ENCODE measurements at places on chromosomes 3 and 15.

DNA sequence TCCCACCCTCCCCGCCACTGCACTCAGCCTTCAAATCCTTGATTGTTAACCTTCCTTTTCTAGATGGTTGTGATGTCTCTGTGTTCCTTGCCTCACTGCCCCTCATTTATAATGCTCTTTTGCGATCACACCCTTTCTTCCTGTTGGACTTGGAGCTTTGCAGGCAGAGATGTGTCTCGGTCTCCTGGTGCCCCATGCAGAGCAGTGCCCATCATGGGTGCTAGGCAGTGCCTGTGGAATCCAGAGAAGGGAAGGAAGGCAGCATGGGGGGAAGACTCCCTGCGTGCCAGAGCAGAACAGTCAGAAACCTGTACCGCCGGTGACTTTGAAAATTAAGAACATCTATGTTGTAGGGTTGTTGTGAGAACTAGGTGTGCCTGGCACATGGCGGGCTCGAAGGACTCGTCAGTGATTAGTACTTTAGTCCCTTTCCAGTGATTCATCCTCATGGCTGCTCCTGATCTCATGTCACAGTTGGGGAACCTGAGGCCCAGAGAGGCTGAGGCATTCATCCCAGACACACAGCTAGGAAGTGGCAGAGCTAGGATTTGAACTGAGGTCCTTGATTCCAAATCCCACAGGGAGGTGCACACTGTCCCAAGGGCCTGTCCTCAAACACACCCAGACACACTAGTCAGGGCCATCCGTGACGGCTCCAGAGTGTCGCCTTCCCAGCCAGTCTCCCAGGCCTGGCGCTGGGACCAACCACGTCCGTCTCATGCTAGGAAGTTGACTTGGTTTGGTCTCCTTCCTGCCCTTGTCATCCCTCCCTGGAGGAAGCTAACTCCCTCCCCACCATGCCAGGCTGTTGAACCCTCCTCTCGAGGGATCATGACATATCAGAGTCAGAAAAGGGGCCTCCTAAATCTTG, 58.3 kb downstream of the SMAD6 start:
- DNase-seq: no peak

- DNase-seq: no peak
Observed at GRCh38 chr3:46913644-46914043, 36.1 kb downstream of the PTH1R start.

DNA sequence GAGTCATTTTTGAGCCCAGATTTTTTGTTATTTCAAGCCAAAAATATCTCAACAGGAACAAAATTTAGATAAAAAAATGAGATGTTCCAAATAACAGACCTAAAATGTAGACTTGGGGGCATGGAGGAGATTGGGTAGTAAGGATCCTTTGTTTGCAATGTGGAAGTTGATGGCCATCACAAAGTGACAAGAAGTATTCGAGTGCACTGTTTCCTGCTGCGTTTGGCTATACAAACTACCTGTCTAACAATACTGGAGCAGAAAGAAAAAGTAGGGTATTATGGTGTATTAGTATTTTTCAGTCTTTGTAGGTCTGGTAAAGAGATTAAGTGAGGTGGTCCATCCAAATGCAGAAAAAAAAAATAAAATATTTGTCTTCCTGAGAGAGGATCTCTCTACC, 284.2 kb downstream of the C3orf38 start:
- DNase-seq: no peak

DNA sequence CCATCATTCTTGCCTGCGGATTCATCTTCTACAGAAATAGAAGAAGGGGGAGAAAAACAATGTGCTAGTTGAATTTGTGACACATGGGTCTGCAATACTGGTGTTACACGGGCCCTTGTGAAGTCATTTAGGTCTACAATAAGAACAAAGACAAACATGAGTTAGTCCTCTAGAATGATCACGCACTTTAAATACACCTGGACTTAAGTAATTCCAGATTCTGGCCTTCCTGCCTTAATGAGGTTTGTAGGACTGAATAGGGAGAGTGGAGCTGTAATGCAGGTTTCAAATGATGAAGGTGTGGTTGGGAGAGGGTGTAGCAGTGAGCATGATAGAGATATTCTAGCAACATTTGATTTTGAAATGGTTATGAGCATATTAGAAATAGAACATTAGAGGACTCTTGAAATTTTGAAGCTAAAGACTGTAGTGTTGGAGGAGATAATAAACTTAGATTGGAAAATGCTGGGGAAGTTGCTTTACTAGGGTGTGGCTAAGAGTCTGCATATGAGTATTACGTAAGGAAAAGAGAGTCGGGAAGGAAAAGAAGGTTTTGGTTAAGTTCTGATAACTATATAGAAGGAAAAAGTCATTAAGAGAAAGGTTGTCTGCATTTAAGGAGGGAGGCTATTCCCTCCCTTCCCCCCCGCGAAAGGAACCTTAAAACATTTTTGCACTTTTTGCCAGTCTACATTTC, 606 bp downstream of the EIF2A start:
- no peak for DNase-seq

DNA sequence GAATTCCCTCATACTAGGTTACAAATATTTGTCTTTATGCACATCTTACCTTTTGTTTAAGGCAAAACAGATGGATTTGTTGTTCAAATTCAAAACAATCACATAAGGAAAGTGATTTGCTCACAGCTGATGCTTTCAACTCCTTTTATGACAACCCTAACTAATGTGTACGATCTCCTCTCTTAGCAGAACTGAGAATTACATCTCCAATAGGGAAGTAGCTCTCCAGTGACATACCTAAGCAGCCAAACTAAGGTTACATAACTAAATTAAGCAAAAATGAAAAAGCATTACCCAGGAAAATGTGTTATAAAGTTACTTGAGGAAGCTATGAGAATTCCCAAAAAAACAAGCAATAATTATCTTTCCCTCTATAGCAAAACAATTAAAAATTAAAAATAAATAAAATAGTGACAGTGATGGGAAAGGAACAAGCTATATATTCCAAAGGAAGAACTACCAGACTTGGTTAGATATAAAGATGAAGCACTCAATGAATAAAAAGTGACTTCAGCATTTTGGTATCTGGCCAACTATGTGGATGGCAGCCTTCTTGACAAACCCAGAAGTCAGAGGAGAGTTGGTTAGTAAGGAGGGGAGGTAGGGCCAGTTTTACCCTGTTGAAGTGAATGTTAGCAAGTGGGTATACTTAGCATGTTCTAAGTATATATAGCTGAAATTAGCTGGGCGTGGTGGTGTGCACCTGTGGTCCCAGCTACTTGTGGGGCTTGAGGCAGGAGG, 32.4 kb downstream of the PEAK1 start:
- DNase-seq: no peak

DNA sequence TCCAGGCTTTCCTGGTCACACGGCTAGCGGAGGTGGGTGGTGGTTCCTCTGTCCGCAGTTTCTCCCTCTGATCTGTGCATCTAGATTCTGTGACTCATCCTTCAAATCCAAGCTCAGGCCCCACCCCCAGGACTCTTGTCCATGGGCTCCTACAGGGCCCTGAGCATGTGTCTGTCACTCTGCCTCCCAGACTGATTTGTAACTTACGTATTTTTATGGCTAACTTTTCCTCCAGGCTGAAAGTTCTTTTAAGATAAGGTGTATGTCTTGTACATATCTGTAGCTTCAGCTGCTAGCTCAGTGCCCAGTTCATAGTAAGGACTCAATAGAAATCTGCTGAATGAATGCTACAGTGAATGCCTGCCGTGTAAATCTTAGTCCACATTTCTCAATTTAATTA, 8.0 kb downstream of the ESYT3 start:
- DNase-seq: no peak

DNA sequence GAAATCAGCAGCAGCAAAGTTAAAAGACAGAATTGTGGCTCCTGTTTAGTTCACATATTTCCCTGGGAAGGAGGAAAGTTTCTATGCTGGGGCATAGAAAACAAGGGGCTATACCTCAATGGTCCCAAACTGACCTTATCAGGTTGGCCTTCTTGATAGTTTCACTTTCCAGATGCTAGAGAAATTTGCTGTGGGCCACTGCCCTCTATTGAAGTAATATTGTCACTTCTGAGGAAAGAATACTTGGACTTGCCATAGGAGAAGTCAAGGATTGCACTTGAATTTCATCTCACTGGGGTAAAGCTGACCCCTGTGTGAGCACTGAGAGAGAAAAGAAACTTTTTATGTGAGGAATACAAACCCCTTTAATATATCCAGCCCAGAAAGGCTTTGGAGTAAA, 49.3 kb upstream of the XCR1 start:
- no peak for DNase-seq

DNA sequence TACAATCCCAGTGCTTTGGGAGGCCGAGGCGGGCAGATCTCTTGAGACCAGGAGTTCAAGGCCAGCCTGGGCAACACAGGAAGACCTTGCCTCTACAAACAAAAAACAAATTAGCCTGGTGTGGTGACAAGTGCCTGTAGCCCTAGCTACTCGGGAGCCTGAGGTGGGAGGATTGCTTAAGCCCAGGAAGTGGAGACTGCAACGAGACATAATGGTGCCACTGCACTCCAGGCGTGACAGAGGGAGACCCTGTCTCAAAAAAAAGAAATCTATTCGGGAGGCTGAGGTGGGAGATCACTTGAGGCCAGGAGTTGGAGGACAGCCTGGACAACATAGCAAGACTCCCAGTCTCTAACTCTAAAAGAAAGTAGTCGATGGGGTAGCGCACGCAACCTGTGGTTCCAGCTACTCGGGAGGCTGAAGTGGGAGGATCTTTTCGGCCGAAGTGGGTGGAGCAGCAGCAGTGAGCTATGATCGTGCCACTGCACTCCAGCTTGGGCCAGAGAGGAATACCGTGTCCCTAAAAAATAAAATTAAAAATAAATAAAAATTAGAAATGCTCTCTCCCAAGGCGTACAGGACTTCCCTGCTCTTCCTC, 775 bp downstream of the C3orf33 start:
- DNase-seq: peak; percentile 0

- DNase-seq: no peak
Observed at GRCh38 chr15:29812384-29812694, 9.9 kb downstream of the TJP1 start.

- DNase-seq: no peak
Observed at GRCh38 chr3:178680489-178680888, 144.3 kb downstream of the KCNMB2 start.

GRCh38 chr3:24164967-24165602, 220.0 kb downstream of the NR1D2 start:
- no peak for DNase-seq

DNA sequence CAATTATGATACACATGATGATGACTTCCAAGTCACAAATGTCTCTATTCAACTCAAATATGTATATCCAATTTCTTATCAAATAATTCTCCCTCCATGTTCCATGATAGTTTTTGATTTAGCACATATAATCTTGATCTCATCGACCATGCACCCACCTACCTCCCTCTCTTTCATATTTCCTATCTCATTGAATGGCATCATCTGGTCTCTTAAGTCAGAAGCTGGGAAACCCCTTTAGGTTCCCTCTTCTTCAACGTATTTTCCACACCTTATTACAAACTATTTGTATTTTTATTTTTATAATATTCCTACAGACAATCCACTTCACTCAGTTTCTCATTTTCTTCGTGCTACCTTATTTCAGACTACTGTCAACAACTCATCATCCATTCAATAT, 56.9 kb upstream of the DPH6 start:
- DNase-seq: no peak

GRCh38 chr3:149339931-149340309, 6.5 kb upstream of the TM4SF18 start:
- DNase-seq: no peak

DNA sequence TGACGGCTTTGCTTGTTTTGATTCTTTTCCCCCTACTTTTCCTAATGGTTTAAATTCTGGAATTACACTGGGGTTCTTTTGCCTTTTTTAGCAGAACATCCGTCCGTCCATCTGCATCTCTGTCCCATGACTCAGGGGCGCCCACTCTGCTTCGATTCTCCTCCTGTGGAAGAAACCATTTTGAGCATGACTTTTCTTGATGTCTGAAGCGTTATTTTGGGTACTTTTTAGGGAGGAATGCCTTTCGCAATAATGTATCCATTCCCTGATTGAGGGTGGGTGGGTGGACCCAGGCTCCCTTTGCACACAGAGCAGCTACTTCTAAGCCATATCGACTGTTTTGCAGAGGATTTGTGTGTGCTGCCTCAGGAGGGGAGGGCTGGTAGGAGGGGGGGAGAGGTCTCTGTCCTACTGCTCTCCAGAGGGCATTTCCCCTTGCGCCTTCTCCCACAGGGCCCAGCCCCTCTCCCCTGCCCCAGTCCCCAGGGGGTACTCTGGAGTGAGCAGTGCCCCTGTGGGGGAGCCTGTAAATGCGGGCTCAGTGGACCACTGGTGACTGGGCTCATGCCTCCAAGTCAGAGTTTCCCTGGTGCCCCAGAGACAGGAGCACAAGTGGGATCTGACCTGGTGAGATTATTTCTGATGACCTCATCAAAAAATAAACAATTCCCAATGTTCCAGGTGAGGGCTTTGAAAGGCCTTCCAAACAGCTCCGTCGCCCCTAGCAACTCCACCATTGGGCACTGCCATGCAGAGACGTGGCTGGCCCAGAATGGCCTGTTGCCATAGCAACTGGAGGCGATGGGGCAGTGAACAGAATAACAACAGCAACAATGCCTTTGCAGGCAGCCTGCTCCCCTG, 19.5 kb upstream of the BSN start:
- DNase-seq: no peak

- no peak for DNase-seq
Observed at GRCh38 chr3:47954567-47954966, 61.6 kb downstream of the MAP4 start.

DNA sequence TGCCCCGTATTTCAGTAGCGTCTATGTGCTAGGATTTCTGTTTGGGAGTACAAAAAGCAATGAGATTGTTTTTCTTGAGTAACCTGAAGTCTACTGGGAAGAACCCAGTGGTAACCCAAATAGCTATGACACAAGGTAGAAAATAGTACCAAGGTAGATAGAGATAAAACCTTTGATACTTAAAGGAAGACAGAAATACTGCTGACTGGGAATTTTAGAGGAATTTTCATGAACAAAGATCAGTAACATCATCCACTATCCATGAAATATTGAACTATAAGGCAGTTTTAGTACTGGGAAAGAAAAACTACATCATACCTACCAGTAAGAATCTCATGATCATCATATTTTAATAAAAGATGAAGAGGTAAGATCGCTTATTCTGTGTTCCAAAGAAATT, 489.8 kb downstream of the LPP start:
- DNase-seq: no peak

- DNase-seq: no peak
Observed at GRCh38 chr3:48474619-48475018, 28.1 kb downstream of the ATRIP start.

DNA sequence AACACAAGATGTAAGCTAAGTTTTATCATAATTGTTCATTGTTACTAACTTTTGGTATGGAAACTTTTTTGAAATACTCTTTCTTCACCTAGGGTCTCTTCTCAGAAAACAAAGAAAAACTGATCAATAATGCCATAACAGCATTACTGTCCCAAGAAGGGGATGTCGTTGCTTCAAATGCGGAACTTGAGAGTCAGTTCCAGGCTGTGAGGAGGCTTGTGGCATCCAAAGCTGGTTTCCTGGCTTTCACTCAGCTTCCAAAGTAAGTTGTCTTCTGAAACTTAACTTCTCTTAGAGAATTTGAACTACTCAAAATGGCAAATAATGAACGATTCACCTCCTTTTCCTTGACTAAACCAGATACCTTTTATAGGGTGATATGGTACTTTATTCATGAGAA, 39.3 kb downstream of the DNAJC13 start:
- no peak for DNase-seq

- no peak for DNase-seq
Observed at GRCh38 chr3:168620854-168621253, 525.1 kb upstream of the GOLIM4 start.

Measured in activated T-helper 1 cell treated with Interleukin-2 at 50 U/mL for 16 hours (primary cell).